CD4-positive, alpha-beta T cell treated with Interleukin-12 subunit alpha and Interleukin-12 subunit beta, for 1 hour (primary cell): ENCODE measurements at places on chromosomes 4 and X.

GRCh38 chr4:2619459-2619858 lies 83.0 kb downstream of the FAM193A start:
- no peak for DNase-seq

- DNase-seq, result no peak
Measured at GRCh38 chr4:172514801-172515200, 653.8 kb upstream of the GALNT7 start.

DNA sequence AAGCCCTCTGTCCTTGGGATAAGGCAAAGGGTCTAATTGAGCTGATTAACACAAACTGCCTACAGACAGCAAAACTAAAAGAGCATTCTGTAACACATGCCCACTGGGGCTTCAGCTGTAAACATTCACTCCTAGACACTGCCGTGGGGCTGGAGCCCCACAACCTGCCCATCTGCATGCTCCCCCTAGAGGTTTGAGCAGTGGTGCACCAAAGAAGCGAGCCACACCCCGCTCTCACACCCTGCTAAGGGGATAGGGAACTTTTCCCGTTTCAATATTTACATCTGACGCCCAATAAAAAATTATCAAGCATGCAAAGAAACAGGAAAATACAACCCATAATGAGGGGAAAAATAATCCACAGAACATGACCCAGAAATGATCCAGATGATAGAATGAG lies 46.9 kb upstream of the HSD17B10 start:
- peak; percentile 5 for DNase-seq

DNA sequence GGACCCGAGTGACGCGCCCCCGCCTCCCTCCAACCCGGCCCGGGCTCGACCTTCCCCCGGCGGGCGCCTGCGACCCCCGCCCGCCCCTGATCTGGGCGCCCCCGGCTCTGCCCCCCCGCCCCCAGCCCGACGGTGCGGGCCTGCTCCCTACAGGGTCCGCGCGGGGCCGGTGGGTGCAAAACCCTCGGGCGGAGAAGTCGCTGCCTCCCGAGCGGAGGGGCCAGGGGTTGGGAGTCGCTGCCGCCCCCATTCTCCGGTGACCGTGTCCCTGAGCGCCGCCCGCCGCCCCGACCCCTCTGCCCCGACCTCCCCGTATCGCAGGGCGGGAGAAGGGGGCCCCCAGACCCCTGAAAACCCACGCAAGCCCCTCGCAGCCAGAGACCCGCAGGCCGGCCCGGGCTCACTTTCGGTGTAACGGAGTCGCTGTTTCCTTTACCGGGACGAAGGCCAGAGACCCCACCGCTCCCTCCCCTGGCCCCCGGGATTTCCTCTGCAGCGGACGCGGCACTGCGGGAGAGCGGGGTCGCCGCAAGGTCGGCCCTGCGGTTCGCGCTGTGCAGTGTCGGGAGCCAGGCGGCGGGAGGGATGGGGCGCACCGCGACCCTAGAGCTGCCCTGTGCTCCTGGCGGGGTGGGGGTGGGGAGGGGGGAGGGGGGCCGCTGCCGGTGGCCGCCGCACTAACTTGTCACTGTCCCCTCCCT lies 729 bp upstream of the CPLX1 start:
- no peak for DNase-seq

- no peak for DNase-seq
Measured at GRCh38 chrX:8520791-8521190, 56.2 kb downstream of the VCX3B start.

DNA sequence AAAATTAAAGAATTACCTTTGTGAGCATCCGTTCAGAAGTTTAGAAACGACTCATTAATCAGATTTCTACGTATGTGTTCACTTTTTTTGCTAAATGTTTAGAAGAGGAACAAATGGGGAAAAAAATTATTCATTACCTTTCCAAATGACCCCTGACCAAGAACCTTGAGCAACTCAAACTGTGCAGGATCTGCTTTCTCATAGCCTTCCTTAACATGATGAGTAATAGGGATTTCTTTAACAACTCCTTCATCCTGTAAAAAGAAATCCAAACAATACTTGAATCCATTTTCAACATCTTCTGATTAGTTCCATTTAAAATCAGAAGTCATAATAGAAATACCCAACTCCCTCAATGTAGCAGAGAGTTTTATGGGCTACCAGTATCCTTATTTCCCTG lies 32.1 kb downstream of the RPS6KA6 start:
- DNase-seq, result no peak

DNA sequence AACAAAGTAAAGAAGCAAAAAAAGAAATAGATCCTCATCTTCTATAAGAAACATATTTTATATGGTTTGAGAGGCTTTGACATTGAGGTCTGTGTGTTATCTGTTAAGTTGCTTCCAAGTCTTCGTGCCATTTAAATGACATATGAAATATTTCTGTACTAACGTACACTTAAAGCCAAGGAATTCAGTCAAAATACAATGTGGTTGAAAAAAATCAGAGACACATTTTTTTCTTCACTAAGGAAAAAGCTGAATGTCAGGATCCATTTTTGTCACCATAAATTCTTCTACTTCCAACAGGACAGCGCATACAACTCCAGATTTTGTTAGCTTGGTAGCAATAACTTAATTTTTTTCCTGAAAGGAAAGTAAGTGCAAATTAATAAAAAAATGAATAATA lies 168.5 kb downstream of the FAT4 start:
- no peak for DNase-seq

GRCh38 chrX:40805404-40805803 lies 70.1 kb upstream of the MED14 start:
- DNase-seq, result no peak

DNA sequence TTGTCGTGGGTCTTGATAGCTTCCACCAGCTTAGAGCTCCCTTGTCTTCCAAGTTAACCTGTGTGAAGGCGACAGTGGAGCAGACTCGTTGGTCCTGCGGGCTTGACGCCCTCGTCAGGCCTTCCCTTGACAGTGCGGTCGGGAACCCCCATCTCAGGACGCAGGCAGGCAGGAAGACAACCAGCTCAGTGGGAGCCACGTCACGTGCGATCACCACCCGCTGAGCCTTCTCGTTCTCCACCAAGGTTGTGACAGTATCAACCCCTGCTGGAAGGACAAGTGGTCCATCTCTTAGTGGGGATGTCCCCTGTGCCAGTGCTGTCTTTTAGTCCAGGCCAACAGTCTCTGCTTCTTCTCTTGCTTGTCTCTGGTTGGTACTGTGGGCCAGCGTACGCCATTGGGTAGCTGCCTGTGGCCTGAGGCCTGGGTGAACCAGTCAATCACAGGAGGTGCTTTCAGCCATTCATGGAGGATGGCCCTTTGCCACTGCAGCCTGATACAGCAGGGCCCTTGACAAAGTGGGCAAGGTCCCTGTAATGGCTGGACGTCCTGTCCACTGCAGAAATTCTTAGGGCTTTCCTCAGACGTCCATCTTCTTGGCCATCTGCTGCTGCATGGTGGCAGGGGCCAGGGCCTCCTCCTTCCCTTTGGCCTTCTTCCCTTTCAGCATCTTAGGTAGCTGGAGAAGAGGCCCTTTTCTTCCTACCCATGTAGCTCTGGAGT lies 31.4 kb downstream of the RGS12 start:
- DNase-seq, result no peak

DNA sequence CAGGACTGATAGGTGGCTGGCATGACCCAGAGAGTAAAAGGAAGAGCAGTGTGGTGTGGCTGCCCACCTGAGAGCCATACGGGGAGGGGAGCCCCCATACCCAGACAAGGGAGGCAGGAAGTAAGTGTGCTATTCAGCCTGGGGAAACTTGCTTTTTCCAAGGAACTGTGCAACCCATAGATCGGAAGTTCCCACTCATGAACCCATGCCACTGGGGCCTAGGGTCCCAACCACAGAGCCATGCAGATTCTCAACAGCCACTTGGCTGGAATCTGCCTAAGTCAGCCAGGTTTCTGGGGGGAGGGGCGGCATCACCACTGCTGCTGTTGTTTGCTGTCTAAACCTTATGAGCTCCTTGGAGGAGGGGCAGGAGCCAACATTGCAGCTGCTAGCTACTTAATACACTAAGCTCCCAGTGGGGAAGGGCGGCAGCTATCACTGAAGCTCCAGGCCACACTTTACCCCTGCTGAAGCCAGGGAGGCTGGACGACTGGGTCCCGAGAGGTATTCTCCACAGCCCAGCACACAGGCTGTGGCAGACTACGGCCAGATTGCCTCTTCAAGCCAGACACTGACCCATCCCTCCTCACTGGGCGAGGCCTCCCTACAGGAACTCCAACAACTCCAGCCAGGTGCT lies 410.4 kb downstream of the INPP4B start:
- no peak for DNase-seq

DNA sequence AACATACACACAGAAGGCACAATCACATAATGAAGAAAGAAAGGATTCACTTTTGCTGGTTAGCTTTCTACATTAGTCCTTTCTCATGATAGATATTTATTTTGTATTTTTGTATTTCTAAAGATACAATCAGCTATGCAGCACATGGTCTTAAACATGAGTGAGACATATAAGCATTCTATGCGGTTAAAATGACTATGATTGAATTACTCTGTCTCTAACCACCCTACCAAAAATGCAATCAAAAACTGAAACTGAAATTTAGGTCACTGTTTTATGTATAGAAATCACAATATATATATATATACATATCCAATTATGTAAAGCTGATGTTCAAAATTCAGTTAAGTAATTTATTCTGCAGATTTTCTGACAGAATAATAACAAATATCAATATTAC lies 21.9 kb downstream of the CXXC4 start:
- no peak for DNase-seq

DNA sequence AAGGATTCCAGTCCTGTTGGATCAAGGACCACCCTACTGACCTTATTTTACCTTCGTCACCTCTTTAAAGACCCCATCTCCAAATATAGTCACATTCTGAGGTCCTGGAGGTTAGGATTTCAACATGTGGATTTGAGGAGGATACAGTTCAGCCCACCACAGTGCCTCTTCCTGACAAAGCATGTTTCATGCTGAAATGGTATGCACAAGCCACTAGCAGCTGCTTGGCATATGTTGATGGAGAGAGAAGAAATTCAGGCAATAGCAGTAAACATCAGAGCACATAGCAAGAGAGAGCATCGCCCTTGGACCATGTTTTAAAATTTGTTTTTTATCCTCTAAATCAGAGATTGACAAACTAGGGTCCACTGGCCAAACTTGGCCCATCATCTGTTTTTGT lies 172.1 kb downstream of the PRKX start:
- DNase-seq, result no peak

- DNase-seq, result no peak
Measured at GRCh38 chr4:115272594-115272993, 159.2 kb upstream of the NDST4 start.

GRCh38 chr4:113784497-113785250 lies 23.1 kb upstream of the CAMK2D start:
- DNase-seq, result no peak

GRCh38 chr4:5945171-5945570 lies 52.3 kb upstream of the CRMP1 start:
- no peak for DNase-seq

- DNase-seq, result no peak
Measured at GRCh38 chr4:19786616-19787015, 465.1 kb upstream of the SLIT2 start.
